ENCODE measurements at places on chromosomes 3 and 15.

DNA sequence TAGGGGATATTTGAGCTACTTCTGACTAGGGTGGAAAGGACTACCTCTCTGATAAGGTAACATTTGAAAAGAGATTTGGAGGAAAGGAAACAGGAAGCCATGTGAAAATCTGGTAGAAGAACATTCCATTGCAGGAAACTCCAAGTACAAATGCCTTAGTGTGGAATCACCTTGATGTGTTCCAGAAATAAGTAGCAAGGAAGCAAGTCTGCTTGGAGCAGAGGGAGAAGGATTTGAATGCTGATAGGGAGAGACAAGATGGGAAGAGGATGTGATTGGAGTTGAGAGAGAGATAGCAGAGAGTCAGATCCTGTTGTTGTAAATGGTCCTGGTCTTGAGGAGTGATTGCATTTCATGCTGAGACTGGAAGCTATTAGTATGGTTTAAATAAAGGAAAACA, 335.1 kb upstream of the DCBLD2 start:
- no peak for DNase-seq

- DNase-seq = peak; percentile 70
Observed at GRCh38 chr3:150739877-150740645, 22.9 kb downstream of the SIAH2 start.

- no peak for DNase-seq
Observed at GRCh38 chr3:25587094-25587493, 77.6 kb downstream of the TOP2B start.

GRCh38 chr3:153658136-153658535, 463.1 kb upstream of the ARHGEF26 start:
- DNase-seq = no peak

DNA sequence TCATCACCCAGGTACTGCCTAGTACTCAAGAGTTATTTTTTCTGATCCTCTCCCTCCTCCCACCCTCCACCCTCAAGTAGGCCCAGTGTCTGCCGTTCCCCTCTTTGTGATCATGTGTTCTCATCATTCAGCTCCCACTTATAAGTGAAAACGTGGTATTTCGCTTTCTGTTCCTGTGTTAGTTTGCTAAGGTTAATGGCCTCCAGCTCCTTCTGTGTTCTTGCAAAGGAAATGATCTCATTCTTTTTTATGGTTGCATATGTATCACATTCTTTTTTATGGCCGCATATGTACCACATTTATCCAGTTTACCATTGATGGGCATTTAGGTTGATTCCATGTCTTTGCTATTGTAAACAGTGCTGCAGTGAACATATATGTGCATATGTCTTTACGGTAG, 8.2 kb upstream of the GANC start:
- no peak for DNase-seq

DNA sequence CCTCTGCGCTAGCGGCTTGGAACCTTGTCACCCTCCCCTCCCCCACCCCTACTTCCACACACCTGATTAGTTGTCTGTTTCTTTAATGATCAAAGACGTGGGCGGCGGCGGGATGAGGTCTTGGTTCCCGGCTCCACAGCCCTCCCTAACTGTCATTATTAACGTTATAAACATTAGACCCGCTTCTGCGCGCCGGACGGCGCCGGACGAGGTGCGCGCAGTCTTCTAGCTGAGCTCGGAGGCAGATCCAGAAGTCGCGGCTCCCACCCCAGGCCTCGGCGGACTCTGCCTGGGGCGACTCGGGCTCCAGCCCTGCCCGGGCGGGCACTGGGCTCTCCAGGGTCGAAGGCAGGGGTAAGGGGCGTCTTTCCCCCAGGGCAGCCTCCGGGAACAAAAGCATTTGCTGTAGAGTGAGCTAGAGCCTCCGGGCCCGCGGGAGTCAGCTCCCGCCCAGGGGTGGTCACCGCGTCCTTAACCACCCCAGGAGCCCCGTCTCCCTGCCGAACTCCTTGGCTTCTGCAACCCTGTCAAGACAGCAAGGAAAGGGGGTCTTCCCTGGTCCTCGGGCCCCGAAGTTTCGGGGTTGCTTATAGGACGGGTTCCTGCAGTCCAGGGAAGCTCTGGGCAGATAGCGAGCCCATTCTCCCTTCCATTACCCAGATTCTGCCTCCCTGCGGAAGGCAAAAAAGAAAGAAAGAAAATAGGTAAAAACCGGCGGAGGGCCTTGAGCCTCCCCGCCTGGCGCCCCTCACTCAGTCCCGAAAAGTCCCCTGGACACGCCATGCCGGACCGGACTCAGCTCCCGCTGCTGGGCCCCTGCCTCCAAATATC, 2.2 kb upstream of the ISLR2 start:
- no peak for DNase-seq

DNA sequence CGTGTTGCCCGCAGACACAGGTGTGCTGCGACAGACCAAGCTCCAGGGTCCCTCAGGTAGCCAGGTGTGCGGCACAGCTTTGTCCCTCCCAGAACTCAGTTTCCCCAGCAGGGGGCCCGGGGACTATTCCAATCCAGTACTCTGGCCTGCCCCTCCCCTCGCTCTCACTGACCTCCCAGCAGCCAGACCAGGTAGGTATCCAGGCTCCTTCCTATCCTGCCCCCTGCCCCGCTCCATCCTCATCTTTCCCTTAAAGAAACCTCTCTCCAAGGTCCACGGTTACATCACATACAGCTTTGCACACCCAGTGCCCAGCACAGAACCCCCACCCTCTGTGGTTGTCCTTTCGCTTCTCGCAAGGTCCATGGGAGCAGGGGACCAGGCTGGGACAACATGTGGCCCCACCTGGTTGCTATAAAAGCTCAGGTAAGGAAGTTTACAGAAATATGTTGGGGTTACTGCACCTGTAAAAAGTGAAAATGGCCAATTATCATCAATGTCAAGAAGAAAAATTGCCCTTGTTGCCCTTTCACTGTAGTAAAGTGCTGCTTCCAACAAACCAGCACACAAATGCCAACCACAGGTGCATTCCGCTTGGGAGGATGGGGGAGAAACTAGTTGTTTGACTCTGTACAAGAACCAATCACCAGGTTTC, 7.3 kb upstream of the CYP11A1 start:
- DNase-seq = no peak

GRCh38 chr15:57730876-57731275, 24.4 kb downstream of the POLR2M start:
- DNase-seq = no peak

- no peak for DNase-seq
Observed at GRCh38 chr3:49120096-49120437, 556 bp downstream of the USP19 start.

DNA sequence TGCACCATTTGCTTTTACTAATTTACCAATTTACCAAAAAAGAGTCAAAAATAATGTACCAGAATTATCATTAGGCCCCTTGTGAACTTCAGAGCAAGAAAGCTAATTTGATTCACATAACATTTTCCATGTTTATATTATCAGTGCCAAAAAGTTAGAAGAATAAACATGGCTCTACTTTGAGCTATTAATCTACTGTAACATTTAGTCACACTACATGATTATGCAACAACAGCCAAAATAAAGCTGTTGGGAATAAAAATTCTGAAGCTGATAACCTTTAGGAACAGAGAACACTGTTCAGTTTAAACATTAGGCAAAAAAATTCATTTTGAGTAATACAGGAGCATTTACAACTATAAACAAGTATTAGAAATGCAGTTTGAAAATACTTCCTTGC, 63.6 kb downstream of the PROS1 start:
- no peak for DNase-seq

- DNase-seq = no peak
Observed at GRCh38 chr15:66155065-66155464, 98.5 kb downstream of the MEGF11 start.

DNA sequence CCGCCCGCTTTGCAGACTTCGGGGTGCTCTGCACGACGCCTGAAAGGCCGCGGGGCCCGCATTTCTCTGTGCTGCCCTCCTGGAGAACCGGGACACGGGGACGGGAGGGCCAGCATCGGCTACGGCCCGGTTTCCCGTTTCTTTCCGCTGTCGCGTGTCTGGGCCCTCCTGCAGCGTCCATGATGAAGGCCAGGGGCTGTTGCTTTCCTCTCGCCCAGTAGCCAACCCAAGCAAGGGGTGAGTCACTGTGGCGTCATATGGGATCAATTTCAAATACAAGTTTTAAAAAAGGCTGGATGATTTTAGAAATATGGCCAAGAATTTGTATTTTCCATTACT, 435 bp downstream of the SLC35G2 start:
- DNase-seq = peak; percentile 33

- DNase-seq = no peak
Observed at GRCh38 chr3:30847592-30847991, 46.9 kb downstream of the GADL1 start.

DNA sequence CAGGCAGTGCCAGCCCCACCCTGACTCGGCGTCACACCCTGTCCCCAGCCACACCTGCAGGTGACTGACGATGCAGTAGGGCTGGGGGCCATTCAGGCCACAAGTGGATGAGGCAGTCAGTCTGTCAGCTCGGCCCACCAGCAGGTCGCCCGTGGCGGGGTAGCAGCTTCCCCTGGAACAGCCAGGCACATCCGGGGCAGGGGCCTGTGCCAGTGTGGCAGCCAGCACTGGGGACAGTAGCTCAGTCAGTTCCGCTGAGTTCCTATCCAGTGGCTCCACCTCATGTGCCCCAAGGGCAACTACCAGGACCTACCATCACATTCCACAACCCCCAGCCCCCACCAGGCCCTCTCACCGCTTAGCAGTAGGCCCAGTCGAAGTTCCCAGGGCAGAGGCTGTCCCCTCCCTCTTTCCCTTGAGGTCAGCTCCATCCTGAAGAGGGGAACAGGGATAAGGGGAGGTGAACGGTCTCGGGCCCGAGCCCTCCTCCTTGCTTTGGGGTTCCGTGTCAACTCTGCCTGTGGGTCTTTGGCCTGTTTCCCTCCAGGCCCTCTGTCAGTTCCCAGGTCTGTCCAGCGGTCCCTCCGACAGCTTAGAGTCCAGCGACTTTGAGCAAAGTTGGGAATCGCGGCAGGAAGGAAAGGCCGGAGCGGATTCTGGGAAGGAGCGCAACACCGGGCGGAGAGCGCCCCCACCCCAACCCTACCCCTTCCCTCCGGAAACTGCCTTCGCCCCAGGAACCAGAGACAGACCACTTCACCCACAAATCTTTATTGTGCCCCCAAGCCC, at the start of gene LAMB2:
Gene LAMB2, minus strand, starts transcription at position 614 of the 789 bp plus-strand sequence. Its CDS starts 183 bp downstream, at position 431.
- DNase-seq = peak; percentile 10

GRCh38 chr15:53903129-53903528, 75.1 kb upstream of the UNC13C start:
- DNase-seq = no peak

DNA sequence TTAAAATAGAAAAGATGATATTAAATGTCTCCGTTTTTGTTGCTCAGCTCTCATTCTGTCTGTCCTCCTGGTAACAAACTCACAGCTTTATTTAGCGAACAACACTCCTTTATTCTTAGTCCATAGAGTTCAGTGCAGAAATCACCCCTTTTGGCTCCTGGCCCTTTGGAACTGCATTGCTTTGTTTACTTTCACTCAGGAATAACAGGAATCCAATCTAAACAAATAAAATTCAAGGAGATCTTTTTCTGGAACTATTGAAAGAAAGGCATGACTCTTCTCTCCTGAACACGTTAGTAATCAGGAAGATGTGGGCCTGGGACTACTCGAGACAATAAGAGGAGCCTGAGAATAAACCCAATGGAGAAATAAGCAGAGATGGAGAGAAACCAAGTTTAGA, 409.2 kb downstream of the DIPK2A start:
- DNase-seq = no peak

DNA sequence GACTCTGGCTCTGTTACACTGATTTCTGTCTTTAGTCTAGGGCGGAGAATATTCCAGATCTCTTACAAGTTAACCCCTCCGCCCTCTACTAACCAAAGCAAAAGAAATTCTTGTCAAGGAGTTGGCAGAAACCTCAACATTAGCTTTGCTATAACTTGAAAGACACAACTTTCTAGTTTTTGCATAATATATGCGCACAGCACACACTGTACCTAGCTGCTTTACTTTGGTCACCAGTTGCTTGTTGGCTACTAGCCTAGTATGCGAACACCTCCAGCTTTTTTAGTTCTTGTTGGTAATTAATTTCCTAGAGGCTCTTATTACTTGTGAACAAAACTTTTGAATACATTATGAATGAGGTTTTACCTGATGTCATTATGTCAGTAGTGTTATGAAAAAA, 348.8 kb upstream of the C2CD4B start:
- no peak for DNase-seq

DNA sequence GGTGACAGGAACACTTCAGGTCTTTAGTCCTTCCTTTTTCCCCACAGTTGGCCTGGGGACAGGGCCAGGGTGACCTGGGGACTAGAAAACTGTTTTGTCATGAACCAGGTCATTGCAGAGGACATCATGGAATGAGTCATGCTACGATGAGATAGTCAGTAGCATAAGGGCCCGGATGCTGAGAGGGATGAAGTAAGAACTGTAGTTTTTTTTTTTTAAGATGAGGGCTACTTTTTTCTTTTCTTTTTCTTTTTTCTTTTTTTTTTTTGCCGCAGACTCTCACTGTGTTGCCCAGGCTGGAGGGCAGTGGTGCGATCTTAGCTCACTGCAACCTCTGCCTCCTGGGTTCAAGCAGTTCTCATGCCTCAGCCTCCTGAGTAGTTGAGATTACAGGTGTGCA, 8.0 kb downstream of the MAP2K5 start:
- DNase-seq = peak; percentile 22

GRCh38 chr3:72492240-72492639, 356.0 kb downstream of the SHQ1 start:
- no peak for DNase-seq

GRCh38 chr3:119443179-119443578, 20.2 kb downstream of the TMEM39A start:
- DNase-seq = peak; percentile 11

- no peak for DNase-seq
Observed at GRCh38 chr3:70963431-70964275, 619.9 kb downstream of the FOXP1 start.

DNA sequence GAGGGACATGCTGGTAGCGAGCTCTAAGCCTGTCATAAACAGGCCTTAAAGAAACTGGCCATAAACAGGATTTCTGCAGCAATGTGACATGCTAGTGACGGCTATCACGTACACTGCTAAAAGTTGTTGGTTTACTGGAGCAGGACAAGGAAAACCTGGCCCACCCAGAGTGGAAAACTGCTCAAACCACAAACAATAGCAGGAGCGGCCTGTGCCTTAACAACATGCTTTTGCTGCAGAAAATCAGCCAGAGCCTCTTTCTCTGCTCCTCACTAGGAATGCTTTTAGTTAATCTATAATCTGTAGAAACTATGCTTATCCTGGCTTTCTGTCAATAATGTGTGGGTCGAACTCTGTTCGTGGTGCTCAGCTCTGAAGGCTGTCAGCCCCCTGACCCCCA, 202.9 kb upstream of the UBE3A start:
- DNase-seq = no peak

All from OCI-M1 (cell line).